ENCODE measurements at places on chromosomes 7 and 10.

DNA sequence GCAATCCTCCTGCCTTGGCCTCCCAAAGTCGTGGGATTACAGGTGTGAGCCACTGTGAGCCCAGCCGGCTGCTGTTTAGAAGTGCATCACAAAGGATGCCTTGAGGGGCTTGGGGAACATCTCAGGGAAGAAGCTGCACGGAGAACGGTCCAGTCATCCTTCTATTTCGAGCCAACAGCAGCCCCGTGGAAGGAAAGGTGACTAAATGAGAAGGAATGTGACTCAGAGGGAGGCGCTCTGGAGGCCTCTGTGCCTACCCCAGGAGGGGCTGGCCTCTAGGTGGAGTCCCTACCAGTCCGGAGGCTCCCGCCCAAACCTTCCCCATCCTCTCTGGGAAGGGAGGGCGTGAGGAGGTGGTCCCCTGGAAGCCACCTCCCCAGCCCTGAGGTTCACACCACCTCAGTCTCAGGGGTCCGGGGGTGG, 76.2 kb downstream of the CTBP2 start:
- DNase-seq: peak; percentile 88

GRCh38 chr7:47471831-47472230, 110.1 kb downstream of the TNS3 start:
- no peak for DNase-seq

DNA sequence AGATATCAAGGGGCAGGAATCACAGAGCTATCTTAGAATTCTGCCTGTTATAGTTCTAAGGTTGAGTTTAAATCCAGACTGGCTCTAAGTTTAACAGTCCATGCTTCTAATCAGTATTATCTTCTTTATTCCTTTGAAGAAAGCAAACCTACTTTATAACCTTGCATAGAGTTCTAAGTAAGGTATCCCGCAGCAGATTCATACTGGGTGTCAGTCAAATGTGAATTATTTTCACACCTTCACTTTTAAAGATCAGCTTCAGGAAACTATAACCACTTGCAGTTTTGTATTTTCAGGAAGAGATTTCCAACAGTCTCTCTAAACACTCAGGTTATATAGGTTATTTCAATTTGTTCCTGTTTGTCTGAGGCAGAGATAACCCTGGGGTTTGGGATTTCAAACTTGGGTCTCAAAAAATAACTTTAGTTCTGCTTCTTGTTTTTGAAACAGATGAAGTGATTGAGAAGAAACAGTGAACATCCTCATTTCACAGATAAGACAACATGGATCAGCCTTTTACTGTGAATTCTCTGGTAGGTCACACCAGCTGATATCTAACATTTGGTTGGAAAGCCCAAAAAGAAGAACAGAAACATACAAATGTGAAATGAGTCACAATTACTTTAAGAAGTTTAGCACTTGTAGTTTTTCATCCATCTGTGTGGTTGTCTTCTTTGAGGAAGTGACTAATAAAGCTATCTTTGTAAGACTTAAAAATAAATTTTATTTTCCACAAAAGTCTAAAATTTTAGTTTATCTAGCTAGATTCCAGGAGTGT, 21.4 kb downstream of the STAMBPL1 start:
- no peak for DNase-seq

DNA sequence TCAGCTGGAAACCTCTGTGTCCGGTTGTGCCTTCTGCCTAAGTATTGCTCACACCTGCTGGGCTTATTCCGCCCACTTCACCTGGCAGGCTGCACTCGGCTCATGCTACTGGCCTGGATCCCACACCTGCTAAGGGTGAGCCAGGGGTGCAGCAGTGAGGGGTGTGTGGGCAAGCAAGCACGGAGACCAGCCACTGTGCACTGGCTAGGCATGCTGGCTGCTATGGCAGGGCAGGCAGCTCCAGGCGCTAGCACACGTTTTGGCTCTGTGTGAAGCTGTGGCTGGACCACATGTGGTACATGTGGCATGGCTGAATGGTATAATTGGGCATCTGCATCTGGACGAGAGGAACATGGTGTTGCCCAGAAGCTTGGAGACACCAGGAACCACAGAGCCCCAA, 940.7 kb downstream of the NRG3 start:
- no peak for DNase-seq

- no peak for DNase-seq
These were observed 239.1 kb upstream of the MEOX2 start for GRCh38 chr7:15925608-15926007.

DNA sequence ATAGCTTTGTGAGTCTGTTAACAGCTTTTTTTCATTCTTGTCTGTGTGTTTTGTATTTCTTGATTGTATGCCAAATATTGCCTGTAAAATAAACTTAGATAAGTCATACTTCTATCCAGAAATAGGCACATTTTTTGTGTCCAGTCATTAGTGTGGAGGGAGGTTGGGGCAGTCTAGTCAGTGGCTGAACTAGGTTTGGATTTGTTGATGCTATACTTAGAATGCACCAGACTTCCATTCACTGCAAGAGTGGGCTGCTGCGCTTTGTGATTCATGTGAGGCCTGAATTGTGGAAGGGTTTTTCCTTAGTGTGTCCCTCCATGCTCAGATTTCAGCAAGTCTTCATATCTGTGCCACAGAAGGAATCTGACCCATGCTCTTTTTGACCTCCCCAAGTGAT, 50.0 kb downstream of the TRUB1 start:
- no peak for DNase-seq

DNA sequence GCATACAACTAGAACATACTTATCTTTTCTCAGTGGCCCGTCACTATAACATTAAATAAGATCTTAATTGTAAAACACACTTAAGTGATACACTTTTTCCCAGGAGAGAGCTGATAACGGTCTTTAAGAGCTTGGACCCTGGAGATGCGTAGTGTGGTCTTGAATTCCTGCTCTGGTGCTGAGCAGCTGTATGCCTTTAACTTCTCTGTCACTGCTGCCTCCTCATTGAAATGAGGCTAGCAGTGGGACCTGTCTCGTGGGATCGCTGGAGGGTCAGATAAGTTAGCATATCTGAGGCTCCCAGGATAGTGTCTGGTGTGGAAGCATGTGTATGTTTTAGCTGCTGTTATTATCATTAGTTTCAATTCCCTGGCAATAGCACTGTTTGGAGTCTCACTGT, 194.9 kb downstream of the SDK1 start:
- DNase-seq: no peak

GRCh38 chr7:70455925-70456324, 676.0 kb upstream of the GALNT17 start:
- no peak for DNase-seq

DNA sequence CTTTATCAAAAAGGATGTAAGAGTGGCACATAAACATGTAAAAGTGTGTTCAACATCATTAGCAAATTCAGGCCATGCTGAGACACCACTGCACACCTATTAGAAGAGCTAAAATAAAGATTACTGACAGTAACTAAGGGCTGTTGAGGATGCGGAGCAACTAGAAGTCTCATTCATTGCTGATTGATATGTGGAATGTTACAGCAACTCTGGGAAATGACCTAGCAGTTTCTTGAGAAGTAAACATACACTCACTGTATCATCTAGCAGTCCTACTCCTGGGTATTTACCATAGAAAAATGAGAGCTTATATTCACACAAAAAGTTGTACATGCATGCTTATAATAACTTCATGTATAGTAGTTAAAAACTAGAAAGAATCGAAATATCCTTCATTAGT, 77.3 kb downstream of the CCSER2 start:
- no peak for DNase-seq

DNA sequence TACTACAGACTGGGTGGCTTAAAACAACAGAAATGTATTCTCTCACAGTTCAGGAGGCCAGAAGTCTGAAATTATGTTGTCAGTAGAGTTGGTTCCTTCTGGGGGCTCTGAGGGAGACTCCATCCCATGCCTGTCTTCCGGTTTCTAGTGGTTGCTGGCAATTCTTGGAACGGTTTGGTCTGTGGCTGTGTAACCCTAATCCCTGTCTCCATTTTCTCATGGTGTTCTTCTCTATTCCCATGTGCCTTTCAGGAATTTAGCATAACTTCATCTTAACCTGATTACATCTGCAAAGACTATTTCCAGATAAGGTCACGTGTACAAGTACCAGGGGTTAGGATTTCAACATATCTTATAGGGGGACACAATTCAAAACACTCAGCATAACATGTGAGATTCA, 73.2 kb downstream of the FAM241B start:
- no peak for DNase-seq

DNA sequence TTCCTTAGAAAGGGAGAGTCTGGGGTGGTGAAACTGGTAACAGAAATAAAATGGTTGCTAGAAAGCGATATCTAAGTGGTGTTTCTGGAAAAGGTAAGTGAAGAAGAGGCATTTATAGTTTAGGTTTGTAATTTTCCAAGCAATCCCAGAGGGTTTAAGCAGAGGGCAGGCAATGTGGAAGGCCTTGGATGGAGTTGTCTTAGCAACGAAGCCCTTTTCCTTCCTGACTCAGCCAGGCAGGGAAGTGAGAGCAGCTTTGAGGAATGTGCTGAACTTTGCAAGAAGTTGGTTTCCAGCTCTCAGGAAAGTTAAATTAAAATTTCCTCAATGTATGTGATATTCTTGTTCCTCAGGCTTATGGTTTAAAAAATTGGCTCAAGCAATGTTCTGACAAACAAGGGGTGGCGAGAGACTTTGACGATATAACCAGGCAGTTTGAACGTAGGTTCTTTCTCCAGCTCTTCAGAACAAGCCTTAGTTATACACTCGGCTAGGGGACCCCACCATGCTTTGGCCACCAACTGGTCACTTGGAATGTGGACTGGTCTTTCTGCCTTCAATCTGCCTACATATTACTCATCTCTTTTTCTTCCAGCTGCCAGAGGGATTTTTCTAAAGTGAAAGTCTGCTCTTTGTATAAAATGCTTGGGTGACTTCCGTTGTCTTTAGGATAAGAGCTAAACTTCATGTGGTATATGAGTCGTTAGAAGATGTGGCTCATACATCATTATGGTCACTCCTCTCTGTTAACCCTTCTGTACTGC, 66.9 kb upstream of the SLC25A13 start:
- peak; percentile 20 for DNase-seq

DNA sequence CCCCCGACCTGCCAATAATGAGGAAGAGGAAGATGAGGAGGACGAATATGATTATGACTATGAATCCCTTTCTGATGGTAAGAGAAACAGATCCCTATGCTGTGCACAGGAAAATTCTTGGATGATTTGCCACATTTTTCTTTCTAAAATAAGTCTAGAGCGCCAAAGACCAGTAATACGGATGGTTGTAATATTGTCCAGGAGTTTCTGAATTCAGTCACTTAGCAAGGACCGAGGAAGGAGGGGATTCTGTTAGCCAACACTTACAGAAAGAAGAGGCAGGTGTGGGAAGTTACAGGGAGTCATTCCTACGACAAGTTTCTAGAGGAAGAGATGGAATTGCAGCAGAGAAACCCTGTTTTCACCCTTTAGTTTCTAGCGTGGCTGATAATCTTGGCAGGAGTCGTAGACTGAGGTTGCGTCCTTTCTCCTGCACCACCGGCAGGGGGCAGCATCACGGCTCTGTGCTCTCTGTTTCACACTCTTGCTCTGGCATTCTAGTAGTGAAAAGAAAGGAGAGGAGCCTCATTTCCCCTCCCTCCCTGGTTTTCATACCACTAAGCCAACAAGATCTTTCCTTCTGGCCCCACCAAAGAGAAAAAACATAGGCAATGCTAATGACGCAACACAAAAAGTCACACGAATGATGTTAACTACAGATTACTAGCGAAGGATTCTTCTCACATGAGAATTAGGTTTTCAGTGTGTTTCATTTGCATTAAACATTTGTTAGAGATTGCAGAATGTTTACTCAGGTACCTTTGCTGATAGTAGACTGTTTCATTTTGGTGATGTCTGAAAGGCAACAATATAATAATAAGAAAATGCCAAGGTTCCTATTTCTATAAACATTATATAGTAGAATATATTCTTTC, 82.7 kb downstream of the NOC3L start:
- DNase-seq: peak; percentile 31

DNA sequence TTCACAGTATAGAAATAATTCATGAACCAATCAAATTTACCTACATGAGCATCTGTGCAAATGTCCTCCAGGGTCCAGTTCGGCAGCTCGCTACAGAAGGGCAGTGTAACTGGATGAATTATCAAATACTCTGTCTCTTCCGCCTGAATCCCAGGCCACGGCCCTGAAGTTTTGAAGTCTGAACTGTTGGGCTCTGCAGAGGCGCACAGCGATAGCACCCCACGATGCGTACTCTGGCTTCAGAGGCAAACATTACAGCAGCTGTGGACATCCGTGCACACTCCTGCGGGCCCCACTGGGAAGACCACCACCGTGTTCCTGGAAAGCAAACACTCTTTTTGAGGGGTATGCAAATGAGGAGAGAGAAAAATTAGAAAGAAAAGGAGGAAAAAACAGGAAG, 259.8 kb upstream of the TCERG1L start:
- DNase-seq: no peak

DNA sequence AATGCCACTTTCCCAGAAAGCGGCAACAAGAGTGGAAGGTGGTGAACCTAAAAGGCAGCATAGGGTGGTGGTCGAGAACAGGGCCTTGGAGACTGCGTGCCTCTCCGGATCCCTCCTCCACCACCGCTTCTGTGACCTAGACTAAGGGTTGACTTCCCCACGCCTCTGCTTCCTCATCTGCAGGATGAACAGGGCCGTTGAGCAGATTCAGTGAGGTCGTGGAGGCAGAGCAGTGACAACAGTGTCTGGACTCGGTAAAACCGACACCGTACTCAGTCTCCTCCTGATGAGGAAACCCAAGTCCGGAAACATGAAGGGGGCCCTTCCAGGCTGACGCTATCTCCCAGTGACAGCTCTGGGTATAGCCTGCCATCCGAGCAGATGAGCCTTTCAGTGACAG, 162.6 kb downstream of the CELF2 start:
- no peak for DNase-seq

GRCh38 chr10:35216303-35216905, 89.8 kb downstream of the CREM start:
- no peak for DNase-seq

- DNase-seq: no peak
These were observed 7.6 kb upstream of the ORAI2 start for GRCh38 chr7:102425639-102426267.

DNA sequence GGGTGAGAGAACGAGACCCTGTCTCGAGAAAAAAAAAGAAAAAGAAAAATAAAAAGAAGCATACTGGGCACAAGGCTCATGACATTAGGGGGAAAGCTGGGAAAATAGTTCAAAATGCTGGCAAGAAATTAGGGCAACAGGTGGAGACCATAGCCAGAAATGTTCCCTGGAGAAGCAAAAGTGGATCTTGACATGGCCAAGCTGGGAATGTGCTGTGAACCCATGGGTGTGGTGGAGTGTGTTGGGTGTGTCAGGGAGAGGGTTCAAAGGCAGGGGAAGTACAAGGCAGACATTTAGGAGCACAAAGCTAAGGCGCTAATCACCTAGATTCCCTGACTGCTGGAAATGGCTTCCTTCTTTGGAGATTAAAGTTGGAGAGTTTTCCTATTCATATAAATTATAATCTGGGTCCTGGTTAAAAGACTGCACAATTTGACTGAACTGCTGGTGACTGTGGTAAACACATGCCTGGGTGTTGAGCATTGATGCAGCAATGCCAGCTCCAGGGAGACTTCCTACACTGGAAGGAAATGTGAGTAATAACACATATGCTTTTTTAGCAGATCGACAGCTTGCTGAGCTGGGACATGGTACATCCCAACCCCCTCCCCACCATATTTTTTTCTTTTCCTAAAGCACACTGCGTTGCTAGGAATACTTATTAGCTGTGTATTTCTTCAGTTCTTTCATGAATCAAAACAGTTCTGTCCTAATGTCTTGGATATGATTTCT, 70.1 kb upstream of the ARHGAP21 start:
- DNase-seq: no peak

Measured in HFF-Myc (cell line).